ENCODE measurements at places on chromosomes 3 and 15.

GRCh38 chr15:90294159-90294558 is 28.7 kb downstream of the NGRN start:
- no peak for DNase-seq

GRCh38 chr3:47912006-47912504 is 104.2 kb downstream of the MAP4 start:
- DNase-seq: no peak

DNA sequence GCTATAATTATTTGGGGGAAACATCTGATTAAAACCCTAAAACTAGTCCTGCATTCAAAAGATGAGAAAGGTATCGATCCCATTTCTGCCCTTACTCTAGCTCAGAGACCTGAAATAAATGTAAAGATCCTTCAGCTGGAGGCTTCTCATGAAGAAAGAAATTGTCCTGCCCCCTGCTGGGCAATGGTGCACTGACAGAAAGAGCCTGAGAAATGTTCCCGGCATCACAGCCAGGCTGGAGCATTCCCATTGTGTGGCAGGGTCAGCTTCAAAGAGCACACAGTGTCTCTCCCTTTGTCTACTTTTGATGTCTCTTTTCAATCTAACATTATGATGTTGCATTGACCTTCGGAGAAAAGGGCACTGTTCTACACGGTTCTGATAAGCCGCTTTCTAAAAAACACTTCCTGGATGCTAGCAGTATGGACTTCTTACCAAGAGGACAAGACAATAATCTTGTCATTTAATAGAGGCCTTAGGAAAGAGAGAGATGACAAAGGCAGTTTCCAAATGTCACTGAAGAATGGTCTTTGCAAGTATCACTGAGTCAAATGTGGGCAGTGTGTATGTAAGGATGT is 287.5 kb downstream of the MAGI1 start:
- DNase-seq: no peak

DNA sequence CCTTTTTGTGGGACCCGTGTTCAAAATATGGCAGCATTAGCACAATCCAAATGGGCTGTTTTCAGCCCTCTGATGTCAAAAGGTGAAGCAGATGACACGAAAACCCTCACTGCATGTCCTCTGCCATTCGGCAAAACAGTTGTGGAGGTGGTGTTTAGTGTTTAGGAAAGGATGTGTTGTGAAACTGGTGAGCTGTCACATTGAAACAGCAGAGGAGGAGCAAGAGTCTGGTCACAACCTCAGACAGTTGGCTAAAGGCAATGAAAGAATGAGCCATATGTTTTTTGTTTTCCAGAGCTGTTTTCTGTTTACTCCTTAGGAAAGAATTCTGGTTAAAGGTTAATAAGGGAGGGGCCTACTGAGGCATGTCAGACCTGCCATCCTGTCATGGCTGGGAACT is 140.7 kb downstream of the VPS8 start:
- no peak for DNase-seq

DNA sequence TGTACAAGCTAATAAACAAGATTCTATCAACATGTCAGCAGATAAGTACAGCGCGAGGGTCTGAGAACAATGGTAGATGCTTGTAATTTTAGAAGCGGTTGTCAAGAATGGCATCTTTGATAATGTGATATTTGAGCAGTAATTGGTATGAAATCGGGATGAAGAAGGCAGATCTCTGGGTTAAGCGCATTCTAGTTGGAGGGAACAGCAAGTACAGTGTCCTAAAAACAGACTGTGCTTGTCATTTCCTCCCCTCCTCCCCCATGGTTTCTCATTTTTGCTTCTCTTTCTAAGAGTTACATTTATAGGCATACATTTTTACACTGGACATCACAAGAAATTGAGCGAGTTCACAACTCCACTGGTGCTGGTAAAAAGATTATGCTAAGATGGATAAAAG is 23.3 kb downstream of the TGFBR2 start:
- no peak for DNase-seq

DNA sequence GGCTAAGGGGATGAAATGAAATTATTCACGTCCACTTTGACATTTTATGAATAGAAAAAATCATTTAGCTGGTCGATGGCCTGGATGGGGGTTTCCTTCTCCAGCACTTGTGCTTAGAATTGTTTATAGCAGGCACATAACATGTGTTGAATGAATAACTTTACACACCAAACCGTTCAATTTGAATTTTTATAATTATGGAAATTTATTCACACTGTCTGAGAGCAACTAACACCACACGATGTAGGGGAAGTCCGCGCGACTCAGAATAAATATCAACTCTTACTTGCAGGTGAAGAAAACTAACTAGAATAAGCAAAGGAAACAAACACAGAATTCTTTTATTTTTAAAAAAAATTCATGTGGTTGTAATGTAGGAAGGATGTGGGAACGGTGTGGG is 81.3 kb downstream of the MINAR1 start:
- no peak for DNase-seq

DNA sequence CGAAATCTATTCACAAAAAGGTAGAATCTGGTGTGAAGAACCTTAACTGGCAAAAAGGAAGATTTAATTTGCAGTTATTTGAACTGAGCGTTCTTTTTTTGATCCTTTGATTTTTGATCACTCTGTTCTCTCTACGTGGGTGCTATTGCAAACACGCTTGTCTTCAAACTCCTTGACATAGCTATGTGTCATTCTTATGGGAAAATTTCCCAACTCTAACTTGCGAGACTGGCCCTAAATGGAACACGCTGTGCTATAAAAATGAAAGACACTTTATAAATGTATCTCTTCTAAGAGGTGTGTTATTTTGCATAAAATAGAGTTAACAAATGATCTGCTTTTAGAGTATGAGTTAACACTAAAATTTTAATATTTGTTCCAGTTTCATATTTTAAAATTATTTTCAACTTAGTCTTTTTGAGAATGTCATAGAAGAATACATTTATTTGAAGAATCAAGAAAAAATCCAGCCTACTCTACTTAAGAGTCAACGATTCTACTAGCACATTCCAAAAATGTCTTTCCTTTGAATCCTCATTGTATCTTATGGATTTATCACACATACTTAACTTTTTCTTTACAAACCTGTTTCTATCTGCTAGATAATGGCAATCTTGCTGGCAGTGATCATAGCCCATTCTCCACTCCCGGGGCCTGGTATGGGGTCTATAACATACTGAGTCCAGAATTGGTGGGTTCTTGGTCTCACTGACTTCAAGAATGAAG is 610.0 kb upstream of the TBL1XR1 start:
- DNase-seq: no peak

DNA sequence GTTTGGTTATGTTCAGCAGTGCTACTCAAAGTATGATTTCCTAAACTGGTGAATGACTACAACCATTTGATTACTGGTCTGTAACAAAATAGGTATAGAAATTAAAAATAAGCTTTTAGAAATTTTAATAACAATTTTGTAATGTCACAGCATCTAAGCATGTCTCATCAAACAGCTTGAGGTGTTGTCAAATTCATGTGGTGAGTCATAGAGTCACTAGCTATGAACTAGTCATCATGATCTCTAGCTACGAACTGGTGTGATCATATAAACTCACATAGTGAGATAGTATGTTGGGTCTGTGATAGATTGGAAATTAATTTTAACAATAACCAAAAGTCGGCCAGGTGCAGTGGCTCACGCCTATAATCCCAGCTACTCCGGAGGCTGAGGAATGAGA is 213.9 kb upstream of the RBMS3 start:
- no peak for DNase-seq

DNA sequence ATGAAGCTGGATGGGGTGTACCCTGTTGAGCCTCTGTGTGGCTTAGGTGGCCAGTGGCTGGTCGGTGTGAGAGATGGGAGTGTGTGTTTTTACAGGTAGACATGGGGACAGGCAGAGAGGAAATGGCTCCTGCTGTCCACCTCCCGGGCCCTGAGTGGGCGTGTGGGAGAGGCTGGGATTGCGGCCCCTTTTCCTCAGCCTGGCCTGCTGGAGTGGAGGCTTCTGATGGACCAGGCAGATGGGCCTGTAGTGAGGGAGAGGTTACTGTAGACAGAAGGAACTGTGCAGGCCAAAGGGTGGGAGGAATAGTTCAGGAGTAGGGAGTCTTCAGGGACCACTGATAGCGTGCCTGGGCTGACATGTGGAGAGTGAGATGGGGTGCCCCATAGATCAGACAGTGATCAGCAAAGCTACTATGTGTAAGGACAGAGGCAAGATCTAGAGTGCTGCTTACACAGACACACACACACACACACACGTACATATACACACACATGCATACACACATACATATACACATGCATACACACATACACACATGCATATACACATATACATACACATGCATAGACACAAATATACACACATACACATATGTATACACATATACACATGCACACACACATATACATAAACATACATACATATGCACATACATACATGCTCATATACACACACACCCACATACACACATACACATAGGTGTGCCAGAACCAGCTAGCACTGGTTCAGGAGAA is 26.4 kb downstream of the ACAA1 start:
- no peak for DNase-seq

DNA sequence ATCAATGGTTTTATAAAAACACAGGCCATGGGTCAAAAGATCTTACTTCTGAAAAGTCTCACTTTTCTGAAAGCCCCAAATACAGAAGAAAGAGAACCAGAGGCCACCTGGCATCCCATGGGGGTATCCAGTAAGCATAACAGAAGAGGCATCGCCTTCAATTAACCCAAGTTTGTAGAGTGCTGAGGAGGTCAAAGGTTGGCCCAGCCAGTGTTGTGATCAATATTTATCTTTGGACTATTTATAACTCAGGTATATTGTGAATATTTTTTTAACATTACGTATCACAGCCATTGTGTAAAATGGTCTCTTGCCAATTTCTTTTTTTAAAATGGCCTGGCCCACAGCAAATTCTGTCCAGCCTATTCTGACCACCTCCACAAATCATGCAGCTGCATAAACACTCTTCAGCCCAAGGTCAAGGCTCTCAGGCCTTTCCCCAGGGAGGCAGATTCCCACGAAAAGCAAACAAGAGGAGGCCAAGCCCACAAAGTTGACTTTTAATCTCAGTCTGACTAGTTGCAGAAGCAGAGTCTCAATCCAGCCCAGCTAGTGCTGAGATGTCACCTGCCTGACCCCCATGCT is 26.2 kb upstream of the SPTBN5 start:
- DNase-seq: no peak

DNA sequence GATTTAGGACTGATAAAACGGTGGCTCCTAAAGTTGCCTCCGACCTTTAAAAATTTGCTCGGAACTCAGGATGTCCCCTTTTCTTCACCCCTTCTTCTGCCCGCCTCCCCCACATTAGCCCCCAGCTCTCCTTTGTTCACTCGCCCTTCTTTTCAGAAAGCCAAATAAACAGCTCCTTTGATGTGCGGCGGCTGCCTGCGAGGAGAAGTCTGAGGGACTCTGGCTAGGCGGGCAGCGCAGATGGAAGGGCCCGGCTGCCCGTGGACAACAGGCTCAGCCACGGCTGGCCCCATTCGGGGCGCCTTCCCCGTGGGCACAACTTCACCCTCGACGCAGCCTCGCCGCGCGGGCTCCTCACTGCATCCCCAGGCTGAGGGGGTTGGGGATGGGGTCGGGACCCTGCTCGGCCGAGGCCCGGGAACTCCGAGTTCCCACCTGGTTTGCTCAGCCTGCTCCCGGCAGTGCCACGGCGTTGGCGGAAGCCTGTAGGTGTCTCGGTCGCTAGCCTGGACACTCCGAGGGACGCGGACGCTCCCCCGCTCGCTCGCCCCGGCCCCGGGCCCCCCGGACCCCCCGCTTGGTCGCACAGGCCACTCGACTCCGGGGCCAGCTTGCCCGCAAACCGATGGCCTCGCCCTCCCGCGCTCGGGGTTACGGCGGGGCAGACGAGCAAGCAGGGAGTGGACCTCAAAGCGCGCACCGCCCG is 897 bp upstream of the TLE3 start:
- DNase-seq: no peak

- DNase-seq: no peak
These were observed 62.9 kb downstream of the SLC28A2 start for GRCh38 chr15:45314960-45315359.

DNA sequence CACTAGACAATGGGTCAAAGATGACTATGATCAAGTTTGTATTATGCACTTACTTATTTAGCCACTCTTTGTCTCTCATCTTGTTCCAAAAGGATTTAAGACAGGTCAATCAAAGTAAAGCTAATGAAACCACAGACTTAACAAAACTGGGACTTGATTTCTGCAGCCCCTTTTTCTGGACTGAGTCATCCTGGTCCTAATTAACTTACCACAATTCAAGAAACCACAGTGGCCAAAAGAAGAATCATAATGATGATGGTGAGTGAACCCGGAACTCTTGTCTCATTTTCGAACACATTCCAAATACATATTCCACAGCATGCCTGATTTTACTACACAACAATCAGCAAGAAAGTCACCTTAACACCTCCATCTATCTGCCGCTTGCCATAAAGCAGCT is 1333.0 kb downstream of the ROBO1 start:
- no peak for DNase-seq

- peak; percentile 9 for DNase-seq
These were observed 72.6 kb downstream of the NPTN start for GRCh38 chr15:73560501-73561117.

GRCh38 chr3:13041113-13041776 is 32.0 kb downstream of the IQSEC1 start:
- DNase-seq: no peak

- no peak for DNase-seq
These were observed 25.0 kb upstream of the PYDC2 start for GRCh38 chr3:191435981-191436380.

DNA sequence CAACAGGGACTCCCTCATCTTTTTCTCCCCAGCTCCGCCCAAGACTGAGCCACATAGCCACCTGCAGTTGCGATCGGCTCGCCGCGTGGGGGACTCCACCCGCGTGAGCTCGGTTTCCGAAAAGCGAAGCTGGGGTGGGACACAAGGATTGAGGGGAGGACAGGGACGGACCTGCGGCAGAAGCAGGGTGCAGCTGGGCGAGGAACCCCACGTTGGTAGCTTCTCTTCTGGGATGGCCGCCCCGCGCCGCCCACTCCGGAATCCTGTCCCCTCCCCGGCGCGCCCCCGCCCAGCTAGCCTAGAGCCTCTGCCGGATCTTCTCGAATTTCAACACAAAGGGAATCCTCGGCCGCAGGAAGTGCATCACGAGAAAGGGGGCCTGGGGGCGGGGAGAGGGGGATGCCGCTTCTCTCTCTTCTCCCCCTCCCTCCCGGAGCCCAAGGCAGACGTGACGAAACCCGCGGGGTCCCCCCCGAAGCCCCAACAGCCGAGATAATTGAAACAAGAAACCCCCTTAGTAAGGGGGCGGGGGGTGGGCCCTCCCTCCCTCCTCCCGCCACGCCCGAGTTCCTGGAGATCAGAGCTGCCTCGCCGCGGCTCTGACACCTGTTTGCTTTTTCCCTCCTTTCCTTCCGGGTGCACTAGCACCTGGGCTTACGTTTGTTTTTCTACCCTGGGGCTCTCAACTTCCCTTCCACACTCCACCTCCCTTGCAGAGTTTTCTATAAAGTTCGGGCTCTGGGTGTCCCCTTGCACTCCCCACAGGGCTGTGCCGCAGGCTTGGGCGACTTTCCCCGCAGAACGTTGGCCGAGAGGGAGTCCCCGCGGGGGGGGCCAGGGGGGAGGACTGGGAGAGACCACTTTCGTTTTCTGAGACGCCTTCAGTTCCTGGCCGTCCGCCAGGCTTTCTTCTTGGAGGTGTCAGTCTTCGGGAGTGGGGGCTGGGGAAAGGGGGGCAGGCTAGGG is 1.3 kb upstream of the KCNH8 start:
- no peak for DNase-seq

Data from GM12878 (cell line).